ENCODE measurements at places on chromosomes 4 and X.

DNA sequence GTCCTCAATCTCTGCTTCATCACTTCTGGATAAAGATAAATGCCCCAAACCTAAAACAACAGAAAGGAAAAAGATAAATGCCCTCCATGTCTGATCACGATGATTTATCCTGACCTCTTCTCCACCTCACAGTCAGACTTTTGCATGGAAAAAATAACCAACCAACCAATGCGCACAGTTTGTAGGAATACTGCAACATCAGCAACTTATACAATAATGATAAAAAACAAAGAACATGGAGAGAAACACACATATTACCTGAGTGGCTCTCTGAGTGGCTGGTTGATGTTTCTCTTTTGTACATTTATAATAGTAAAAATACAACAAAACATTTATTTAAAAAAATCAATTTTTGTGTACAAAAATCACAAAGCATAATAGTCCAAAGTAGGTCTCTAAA lies 93.0 kb upstream of the PUDP start:
- no peak for DNase-seq

GRCh38 chrX:147737690-147738089 lies 174.0 kb upstream of the FMR1 start:
- DNase-seq, result no peak

DNA sequence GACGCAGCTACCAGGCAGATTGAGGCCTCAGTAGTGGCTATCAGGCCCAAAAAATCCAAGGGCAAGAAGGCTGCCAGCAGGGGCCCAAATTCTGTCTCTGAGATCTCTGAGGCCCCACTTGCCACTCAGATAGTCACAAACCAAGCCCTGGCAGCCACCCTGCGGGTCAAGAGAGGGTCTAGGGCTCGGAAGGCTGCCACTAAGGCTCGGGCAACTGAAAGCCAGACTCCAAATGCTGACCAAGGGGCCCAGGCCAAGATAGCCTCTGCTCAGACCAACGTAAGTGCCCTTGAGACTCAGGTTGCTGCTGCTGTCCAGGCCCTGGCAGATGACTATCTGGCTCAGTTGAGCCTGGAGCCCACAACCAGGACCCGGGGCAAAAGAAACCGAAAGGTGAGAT lies 2.8 kb downstream of the TRO start:
- DNase-seq, result no peak

DNA sequence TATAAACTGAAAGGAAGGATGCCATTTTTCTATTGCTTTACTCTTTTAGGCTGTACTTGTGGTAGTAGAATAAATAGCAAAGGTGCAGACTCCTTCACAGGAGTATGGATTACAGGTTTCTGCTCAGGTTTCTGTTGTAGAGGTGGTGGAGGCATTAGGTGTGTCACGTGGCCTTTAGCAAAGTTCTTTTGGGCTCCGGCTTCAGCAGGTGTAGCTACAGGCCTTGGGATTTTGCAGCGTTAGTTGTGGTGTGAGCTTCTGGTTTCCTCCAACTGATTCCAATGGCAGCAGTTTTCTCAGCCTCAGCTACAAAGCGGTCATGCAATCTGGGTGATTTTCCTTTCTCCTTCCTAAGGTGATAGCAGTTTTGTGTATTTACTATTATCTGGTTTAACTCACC lies 255.8 kb upstream of the GK2 start:
- no peak for DNase-seq

- no peak for DNase-seq
Observed at GRCh38 chrX:43589735-43590134, 66.4 kb upstream of the MAOA start.

GRCh38 chrX:107450823-107451509 lies 1.5 kb downstream of the FRMPD3 start:
- DNase-seq, result peak; percentile 33

DNA sequence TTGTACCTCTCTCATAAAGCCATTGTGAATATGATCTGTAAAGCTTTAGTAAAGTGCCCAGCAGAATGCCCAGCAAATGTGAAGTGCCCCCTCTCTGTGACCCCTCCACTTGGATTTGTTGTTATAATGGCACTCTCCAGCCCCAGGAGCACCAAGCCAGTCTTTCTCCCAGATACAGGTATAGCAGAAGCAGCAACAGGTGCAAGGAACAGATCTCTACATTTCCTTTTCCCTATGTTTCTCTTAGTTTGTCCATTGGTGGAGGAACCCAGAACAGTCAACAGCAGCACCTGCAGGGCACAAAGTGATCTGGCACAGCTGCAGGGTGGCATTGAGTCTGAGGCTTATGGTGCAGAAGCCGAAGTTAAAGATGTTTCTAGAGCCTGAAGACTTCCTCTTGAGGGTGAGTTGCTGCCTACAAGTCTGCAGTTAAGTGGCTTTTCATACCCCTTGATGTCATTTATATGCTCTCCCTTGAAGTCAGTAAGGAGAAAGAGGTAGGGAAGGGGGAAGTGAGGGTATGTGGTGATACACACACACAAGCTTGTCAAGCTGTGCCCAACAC lies 16.1 kb upstream of the CXCL3 start:
- DNase-seq, result no peak

Measured in stimulated activated CD8-positive, alpha-beta memory T cell treated with anti-CD3 and anti-CD28 coated beads, Interleukin-7, amount 100 ng/mL, for 4 hours (primary cell).